ENCODE measurements at places on chromosomes 4 and X. TPM values are rescaled to one million over a fixed set of nuclear protein-coding genes. Genes with fewer than 3 reads are reported as not detected.

GRCh38 chr4:53919535-53919934 lies 144.9 kb downstream of the CHIC2 start:
- DNase-seq: no peak

SLC6A14 gene
- 0.18 TPM for total RNA-seq

- no peak for DNase-seq
These were observed 47.5 kb upstream of the STS start for GRCh38 chrX:7100022-7100421.

DNA sequence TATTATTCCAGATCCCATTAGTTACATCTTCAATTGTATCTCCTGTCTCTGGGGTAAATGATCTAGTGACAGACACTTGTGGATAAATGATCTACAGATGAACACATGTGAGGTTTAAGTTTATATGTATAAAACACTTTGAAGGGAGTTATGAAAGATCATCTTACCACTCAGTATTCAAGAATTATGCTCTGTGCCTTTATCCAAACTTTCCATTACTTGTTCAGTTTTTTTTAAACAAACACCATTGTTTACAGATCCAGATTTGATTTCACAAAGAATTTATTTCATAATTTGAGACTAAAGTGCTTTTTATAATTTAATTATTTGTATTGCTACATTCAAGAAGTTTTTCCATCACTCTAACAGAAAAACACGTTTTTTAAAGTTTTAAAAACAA lies 142.5 kb downstream of the HHIP start:
- DNase-seq: no peak

GRCh38 chrX:119028733-119029330 lies 44.0 kb upstream of the CT47C1 start:
- no peak for DNase-seq

DNA sequence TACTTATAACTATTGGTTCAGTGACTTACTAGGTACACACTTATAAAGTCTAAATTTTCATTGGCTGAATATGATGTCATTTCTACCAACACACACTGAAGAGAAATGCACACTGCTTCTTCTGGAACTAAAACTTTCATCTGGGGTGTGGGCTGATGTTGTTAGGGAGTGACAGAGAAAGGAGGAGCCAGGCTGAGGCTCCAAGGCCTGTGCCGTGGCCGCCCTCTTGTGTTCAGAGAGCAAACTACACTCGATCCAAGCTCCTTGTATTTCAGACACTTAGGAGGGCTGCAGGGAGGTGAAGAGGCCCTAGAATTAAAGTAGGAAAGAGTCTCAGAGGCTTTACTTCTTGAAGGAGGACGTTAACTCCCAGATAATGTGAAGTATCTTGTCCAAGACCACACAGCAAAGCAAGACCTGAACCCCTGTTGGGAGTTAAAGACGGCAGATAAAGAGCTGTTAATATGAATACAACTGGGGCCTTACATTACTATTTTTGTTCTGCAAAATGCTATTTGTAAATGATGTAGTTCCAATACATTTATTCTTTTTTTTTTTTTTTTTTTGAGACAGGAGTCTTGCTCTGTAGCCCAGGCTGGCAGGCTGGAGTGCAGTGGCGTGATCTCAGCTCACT lies 137.5 kb downstream of the AFAP1 start:
- peak; percentile 77 for DNase-seq

DNA sequence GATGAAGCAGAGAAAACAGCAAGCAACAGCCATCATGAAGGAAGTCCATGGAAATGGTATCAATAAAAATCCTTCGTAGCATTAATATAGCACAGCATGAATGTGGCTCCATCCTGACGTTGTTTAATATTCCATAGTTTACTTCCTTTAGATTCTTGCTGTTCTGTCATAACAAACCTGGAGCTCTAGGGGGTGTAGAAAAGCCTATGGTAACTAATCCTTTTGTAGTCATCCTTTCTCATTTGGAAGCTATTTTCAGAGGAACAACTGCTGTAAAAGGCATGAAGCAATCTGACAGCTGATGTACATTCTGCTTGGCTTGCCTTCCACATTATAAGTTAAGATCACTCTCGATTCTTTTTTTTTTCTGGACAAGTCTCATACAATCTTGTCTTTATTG lies 914 bp downstream of the MYOZ2 start:
- no peak for DNase-seq

PNMA3 gene
- 0.47 TPM for total RNA-seq

MAGEA8 gene
- total RNA-seq: not detected

- no peak for DNase-seq
These were observed 17.7 kb downstream of the SLC10A6 start for GRCh38 chr4:86831262-86832130.

- no peak for DNase-seq
These were observed 29.1 kb upstream of the UTP14A start for GRCh38 chrX:129876771-129877305.

DNA sequence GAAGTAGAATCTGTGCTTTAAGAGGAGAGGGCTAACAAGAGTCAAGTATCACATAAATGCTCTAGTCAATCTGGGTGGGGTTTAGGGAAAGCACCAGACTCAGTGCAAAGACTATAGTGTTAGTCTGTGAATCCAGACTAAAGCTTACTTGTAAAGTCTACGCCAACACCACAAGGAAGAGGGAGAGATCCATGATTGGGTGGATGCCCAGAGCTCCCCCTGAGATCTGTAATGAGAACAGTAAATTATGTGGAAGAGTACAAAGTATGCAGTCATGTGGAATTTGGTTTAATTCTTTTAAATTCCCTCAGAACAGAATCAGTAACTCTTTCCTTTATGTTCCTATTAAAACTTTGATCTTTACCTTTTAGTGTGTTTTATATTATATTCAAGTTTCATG lies 354.7 kb upstream of the SPANXN4 start:
- no peak for DNase-seq

TRAPPC11 gene
- 46.4 TPM for total RNA-seq

DNA sequence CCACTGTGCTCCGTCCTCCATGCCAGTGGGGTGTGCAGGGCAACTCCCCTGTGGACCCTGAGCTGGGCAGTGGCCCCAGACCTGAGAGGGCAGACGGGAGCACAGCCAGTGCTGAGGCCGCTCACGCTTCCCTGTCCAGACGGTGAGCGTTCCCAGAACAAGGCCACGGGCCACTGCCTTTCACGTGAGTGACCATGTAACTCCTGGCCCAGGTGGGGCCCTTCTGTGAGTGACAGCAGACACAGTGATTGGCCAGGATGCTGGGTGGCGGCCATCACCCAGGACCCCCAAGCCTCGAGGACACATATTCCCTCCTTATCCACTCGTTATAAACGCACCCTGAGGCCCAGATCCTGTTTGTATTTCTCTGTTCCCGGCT lies 10.5 kb downstream of the NSG1 start:
- DNase-seq: no peak

DNA sequence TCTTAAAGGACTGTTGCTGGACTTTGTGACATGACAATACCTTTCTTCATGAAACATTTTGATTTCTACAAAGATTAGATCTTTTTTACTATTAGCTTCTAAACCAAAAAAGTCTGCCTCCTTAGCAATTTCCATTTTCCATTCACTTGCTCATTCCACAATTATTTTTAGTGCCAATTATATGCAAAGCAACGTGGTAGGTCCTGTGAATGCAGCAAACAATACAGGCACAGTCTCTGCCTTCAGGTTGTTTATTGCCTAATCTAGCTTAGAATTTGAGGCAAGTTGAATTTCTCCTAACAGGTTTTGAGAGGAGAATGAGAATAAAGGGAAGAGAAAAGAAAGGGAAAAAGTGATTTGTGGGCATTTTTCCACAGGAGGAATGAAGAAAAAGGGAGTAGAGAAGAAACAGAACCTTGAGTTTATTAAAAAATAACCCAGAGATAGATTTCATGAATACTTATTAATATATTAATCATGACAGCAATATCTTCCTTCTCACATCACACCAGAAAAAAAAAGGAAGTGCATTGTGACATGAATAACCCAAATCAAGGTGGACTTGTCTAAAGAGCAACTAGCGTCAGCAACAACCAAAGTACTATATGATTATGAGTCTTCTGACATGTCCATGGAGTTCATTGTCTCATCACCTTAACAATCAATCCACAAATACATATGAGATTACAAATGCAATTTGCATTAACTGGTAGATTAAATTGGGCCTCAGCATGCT lies 16.3 kb upstream of the FRYL start:
- no peak for DNase-seq

DNA sequence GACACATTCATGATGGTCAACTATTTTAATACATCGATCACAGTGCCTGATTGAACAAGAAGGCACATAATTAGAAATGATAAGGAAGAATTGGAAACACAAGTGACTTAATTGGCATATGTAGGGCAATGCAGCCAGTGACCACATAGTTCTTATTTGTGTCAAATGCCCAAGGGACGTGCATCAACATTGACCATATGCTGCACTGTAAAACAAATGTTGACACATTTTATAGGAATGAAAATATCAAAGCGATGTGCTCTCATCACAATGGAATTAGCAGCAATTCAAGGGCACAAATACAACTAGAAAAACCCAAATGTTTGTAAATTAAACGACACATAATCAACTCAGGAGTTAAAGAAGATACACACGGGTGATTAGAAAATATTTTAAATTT lies 948.3 kb upstream of the PRKX start:
- DNase-seq: no peak

PAGE5 gene
- total RNA-seq: not detected

RNF175 gene
- total RNA-seq: not detected

CYTL1 gene
- not detected for total RNA-seq

DNA sequence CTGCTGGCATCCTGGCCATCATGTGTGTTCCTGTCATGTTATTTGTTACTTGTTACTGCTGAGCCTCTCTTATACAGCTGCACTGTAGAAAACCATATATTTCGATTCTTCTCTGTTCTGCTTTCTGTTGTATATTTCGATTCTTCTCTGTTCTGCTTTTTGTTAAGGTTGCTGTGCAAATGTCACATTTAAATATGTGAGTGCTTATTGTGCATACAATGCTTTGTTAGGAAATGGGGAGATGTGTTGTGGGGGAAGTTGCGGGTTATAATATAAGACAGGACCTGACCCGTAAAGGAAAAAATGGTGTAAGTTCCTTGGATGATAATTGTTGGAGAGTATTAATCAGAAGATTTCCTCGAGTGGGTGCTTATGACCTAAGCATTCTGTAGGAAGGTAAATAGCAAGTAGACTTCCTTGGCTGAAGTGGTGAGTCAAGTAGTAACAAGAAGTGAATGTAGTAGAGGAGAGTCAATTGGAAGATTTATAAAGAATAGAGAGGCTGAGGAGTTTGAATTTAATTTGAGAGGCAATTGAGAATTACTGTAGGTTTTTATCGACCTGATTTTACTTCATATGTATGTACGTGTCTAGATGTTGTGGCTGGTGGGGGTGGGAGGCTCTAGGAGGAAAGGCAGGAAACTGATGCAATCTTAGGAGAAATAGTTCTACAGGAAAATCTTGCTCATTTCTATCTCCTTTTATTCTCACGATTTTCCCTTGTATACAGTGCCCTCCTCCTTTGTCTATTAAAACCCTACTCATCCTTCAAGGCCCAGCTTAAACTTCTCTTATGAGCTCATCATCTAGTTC lies 8.5 kb downstream of the OGT start:
- DNase-seq: no peak

DNA sequence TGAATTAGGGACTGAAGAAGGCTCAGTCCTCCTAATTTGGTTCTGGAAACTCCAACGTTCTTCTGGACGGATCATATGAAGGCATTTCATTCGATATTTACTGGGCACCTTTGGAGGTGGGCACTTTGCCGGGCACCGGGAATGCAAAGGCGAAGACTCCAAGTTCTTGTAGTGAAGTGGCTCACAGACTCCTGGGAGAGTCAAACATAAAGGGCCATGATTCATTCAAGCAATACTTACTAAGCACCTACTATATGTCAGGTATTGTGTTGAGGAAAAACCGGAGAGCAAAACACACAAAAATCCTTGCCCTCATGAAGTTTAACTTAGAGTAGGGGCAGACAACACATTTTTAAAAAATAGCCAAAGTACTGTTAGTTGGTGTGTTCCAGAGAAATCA lies 17.0 kb upstream of the ERCC6L start:
- no peak for DNase-seq

DNA sequence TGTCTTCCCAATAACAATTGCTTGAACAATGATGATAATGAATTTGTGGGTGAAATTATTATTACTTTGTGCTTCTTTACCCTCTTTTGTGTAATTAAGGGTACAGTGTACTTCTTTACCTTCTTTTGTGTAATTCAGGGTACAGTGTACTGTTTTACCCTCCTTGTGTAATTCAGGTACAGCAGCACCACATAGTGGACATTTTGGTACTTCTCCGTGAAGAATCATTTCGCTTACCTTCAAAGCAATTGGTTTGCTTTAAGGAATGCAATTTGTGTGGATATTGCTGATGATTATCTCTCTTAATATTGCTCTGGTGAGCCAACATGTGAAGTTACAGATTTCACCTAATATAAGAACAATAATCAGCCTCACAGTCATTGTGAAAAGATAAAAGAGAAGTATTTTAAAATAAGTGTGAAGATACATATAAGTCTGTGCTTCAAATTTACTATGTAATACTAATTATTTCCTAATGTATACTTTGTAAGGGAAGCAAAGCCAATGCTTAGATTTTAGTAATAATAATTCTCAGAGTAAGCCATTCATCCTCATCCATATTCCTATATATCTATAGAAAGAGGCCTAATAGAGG lies 27.2 kb upstream of the SEC24B start:
- no peak for DNase-seq

CYSLTR1 gene
- 1.5 TPM for total RNA-seq

DNA sequence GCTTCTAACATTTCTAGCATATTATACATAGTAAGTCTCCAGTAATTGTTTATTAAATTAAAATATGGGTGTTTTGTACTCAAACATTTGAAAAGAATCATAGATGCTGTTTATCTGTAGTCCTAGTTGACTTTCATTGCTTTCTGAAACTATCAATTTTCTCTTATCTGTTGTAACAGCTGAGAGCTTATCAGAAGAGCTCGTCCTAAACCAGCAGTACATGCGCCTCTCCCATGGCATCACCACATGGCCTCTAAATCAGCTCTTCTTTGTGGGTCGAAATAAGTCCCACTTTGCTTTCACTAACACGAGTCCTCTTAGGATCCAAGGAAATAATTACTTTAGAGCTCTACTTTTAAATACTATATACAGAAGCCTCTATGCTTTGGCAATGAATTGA lies 55.1 kb downstream of the PPP3CA start:
- no peak for DNase-seq

DNA sequence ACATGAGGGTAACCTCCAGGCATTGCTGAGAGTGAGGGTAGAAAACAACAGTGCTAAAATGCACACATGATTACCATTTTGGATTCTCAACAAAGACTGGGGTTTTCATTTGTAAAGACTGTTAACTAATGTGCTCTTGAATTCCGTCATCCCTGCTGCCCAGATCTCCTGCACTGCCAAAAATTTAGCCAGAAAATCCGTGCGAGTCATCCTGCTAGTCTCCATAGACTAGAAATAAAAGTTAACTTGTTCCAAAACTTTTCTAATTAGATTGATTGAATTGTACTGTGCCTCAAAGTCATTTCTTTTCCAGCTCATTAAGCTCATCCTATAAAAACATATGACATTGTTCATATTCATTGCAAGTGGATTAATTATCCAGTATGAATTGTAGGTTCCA lies 99.8 kb downstream of the ARSF start:
- DNase-seq: no peak

Data from Peyer's patch (tissue), 4 donors.